CD4-positive, alpha-beta T cell treated with Interleukin-2 at 100 ng/mL for 4 hours (primary cell): ENCODE measurements at places on chromosomes 6 and 20.

DNA sequence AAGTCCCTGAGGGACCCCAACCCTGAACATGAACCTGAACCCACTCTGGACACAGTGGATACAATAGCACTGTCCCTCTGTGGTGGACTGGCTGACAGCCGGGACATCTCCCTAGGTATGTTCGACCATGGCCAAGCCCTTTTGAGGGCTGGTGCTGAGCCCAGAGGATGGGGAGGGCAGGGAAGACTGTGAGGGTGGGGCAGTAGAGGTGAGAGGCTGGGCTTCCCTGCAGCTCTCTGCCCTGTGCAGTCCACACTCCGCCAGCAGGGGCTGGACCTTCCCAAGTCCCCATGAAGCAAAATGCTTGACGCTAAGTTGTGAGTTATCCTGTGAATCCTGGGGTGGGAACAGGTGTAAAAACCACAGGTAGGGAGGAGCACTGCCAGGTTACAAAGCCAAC is 11.5 kb downstream of the LPIN3 start:
- no peak for DNase-seq

DNA sequence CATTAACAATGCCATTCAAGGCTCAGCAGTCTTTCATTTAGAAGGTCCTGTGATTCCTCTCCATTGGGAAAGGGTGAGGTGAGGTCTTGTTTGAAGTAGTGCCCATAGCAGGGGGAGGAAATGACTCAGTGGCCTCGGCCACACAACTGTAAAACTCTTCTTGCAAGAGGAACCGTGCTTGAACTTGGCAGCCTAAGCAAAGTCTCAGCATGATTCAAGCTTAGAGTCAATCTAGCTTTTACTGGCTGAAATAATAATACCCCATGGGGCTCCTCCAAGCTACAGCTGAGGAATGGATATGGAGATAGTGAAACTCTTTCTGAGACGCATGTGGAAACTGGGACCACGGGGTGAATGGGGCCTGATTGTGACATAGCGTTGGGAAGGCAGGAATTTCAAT is 428.2 kb downstream of the BMP2 start:
- DNase-seq = no peak

DNA sequence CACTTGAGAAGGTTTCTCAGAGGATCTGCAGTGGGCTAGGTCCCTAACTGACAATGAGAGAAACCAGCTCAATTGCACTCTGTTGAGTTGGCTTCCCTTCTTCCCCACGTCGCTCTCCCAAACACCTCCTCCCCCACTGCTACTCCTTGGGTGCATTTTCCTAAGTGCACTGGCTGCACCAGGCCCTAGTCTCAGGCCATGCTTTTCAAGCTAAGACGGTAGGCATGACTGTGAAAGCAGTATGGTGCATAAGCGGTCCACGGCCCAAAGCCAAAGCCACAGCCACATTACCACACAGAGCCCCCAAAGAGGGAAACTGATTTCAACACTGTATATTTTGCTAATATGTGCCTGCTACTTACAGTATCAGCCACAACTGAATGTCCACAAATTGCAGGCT is 62.1 kb upstream of the RBM24 start:
- no peak for DNase-seq

DNA sequence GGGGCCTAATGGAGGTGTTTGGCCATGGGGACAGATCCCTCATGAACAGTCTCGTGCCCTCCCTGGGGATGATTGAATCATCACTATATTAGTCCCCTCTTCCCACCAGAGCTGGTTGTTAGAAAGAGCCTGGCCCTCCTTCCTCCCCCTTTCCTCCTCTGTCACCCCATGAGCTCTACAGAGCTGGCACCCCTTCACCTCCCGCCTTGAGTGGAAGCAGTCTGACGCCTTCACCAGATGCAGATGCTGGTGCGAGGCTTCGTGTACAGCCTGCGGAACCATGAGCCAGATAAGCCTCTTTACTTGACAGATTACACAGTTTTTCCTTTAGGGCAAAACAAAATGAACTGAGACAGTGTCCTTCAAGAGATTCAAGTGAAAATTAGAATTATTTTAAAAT is 74.4 kb upstream of the RIPOR2 start:
- DNase-seq = no peak

GRCh38 chr20:2760297-2760951 is 40.0 kb downstream of the CPXM1 start:
- DNase-seq = no peak

DNA sequence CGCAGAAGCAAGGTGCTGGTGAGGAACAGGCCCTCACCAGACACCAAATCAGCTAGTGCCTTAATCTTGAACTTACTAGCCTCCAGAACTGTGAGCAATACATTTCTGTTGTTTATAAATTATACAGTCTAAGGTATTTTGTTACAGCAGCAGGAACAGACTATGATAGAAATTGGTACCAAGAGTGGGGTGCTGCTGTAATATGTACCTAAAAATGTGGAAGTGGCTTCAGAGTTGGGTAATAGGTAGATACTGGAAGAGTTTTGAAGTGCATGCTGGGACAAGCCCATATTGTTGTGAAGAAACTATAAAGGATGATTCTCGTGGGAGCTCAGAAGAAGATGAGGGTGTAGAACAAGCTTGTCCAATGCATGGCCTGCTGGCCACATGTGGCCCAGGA is 866.8 kb downstream of the C6orf118 start:
- DNase-seq = no peak

DNA sequence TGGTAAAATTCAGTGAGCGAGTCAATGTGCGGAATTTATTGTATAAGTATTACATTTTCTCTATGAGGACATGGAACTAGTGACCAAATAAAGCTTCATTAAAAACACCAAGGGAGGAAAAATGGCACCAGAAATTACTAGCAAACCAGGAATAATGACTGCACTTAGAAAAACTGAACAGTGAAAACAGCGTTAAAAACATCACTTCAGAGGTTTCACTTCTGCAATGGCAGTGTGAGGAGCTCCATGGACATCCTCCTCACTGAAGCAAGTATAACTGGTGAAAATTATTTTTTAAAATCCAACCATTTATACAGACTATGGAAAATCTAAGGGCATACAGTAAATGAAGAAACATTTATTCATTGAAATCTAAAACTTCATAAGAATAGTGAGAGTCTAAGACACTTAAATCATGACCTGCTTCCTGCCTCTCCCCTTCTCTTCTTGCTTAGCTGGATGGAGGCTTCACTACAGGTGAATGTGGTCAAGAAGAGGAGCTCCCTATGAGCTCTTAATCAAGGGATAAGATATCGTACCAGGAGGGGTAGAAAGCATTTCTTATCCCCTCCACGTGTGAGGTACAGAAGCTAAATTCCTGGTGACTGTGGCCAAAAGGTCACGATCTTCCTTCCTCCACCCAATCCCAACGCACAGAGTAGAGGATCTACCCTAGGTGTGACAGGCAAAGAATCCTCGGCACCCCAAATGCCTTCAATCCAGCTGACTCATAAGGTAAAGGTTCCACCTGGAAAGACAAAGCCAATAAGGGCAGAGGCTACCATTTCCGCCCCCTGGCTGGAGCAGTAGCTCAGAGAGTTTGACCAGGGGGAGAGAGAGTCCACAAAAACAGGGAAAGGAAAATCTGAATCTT is 12.3 kb upstream of the ASF1A start:
- no peak for DNase-seq

GRCh38 chr6:33029328-33030184 is 20.2 kb upstream of the HLA-DOA start:
- DNase-seq = peak; percentile 34

GRCh38 chr6:18241208-18242038 is 22.9 kb downstream of the DEK start:
- DNase-seq = peak; percentile 43

DNA sequence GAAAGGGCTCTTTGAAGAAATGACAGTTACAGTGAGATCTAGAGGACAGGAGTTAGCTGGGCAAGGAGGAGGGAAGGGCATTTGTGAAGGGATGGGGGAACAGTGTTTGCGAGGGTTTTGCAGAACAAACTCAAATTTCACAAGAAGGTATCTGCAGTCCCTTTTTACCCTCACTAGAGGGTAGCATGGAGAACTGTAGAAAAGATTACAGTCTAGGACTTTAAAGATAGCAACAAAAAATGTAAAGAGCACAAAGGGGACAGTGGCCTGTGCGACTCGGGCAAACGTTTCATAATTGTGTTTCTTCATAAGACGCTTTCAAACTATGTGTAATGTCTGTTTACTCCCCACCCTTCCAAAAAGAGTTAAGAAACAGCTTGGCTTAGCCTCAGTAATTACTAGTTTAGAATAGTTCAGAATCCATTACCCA is 21.2 kb upstream of the ASXL1 start:
- DNase-seq = peak; percentile 38
